Activated naive CD4-positive, alpha-beta T cell treated with anti-CD3 and anti-CD28 coated beads, Interleukin-2, amount 50 U/mL, for 16 hours (primary cell): ENCODE measurements at places on chromosomes 1 and 21.

DNA sequence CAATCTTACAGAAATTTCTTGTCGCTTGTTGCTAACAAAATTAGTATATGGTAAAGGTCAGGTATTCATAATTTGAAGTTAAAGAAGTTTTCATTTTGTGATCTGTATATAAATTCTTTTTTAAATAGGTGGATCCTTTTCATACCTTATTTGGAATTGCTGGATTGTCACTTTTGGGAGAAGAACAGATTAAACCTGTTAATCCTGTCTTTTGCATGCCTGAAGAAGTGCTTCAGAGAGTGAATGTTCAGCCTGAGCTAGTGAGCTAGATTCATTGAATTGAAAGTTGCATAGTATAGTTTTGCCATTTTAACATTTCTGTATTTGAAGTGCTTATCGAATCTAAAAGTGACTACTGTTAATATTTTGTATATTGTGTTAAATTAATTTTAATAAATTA, 2.3 kb upstream of the MSH4 start:
- DNase-seq = no peak

DNA sequence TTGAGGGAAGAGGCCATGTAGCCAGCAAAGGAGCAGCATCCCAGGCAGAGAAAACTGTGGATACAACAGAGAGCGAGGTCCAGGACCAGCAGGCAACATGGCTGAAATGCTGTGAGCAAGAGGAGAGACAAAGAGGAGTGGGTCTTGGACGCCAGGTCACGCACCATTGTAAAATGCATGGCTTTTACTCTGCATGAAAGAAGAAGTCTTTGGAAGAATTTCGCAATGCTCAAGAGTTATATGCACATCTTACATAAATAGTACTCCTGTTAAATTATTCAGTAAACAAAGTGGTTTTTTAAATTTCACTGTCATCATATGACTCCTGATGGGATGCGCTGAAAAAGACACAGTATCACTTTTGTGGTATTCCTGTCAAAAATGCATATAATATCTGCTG, 3.5 kb downstream of the CD244 start:
- DNase-seq = no peak

GRCh38 chr1:168843950-168844349, 114.9 kb upstream of the DPT start:
- DNase-seq = no peak

GRCh38 chr21:18451670-18452069, 48.1 kb upstream of the TMPRSS15 start:
- no peak for DNase-seq

GRCh38 chr1:241782396-241782795, 65.6 kb upstream of the EXO1 start:
- DNase-seq = no peak

- no peak for DNase-seq
Measured at GRCh38 chr1:168879896-168880734, 151.1 kb upstream of the DPT start.

GRCh38 chr1:184535191-184535970, 148.6 kb downstream of the C1orf21 start:
- no peak for DNase-seq

GRCh38 chr1:211781260-211781659, 49.3 kb downstream of the LPGAT1 start:
- DNase-seq = no peak

DNA sequence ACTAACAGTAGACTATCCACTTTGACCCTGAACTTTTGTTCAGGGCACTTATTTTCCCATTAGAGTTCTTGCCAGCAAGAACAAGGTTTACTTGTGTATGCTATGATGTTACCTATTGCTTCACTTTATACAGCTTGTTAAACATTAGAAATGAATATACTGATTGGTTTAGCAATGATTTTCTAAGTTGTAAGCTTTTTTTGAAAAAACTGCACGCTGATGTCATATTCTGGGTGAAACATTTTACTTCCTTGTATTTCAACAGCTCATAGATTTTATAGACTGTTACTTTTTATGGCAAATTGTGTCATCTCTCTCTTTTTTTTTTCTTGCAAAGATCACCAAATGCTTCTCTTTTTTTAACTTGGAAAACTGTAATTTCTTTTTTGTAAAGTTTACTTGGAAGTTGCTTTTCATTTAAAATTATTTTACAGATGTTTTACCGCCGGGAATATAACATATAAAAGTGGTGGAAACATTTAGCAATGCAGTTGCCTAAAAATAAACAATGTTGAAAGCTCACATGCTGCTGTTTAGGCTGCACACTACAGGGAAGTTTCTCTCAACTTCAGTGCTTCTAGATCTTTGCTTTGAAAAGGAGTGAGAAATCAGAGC, 215.3 kb upstream of the NFIA start:
- DNase-seq = no peak

DNA sequence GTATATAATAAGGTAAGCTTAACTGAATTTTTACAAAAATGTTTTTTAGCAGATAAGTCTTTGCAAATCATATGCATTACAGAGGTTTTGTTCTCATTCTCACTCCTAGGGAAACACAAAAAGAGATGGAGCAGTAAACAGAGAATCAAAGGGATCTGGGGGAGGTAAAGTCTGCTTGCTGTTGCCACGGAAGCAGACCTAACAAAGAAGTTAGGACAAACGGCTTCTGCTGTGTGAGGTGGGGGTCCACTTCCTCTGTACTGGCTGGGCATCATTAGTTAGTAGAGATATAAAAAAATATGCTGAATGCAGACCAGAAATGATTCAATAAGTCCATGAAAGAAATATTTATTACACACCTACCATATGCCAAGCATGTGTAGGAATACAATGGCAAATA, 34.2 kb downstream of the GJA5 start:
- no peak for DNase-seq

GRCh38 chr1:167165948-167166689, 54.6 kb upstream of the POU2F1 start:
- no peak for DNase-seq

DNA sequence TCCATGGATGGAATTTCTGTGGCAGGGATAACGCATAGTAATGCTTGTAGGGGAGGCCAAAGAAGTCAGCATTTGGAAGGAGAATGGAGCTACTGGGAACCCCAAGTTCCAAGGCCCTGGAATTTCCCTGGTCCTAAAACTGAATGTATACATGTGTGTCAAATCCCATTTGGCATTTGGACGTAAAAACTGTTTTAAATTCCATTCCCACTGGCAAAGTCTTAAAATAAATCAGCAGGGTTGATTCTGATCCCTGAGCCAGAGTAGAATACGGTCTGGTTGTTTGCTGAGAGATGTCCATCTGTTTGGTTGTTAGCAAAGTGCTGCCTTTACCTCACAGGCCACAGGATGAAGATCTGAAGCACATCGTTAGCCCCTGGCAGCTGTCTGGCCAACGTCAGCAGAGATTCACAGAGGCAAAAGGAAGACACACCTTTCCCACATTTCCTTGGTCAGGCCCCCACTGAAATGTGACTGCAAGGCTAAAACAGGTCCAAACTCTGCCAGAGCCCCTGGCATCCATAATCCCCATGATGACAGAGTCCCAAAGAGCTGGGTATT, 62.2 kb downstream of the GORAB start:
- no peak for DNase-seq

- DNase-seq = no peak
Measured at GRCh38 chr21:36628761-36629460, 70.0 kb upstream of the SIM2 start.

DNA sequence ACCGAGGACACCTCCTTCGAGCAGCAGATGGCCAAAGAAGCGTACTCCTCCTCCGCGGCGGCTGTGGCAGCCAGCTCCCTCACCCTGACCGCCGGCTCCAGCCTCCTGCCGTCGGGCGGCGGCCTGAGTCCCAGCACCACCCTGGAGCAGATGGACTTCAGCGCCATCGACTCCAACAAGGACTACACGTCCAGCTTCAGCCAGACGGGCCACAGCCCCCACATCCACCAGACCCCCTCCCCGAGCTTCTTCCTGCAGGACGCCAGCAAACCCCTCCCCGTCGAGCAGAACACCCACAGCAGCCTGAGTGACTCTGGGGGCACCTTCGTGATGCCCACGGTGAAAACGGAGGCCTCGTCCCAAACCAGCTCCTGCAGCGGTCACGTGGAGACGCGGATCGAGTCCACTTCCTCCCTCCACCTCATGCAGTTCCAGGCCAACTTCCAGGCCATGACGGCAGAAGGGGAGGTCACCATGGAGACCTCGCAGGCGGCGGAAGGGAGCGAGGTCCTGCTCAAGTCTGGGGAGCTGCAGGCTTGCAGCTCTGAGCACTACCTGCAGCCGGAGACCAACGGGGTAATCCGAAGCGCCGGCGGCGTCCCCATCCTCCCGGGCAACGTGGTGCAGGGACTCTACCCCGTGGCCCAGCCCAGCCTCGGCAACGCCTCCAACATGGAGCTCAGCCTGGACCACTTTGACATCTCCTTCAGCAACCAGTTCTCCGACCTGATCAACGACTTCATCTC, 106.8 kb upstream of the VAMP3 start:
- DNase-seq = no peak

GRCh38 chr1:226628612-226629155, 80.1 kb downstream of the STUM start:
- no peak for DNase-seq

GRCh38 chr1:91835087-91835521, 50.8 kb downstream of the TGFBR3 start:
- DNase-seq = no peak

DNA sequence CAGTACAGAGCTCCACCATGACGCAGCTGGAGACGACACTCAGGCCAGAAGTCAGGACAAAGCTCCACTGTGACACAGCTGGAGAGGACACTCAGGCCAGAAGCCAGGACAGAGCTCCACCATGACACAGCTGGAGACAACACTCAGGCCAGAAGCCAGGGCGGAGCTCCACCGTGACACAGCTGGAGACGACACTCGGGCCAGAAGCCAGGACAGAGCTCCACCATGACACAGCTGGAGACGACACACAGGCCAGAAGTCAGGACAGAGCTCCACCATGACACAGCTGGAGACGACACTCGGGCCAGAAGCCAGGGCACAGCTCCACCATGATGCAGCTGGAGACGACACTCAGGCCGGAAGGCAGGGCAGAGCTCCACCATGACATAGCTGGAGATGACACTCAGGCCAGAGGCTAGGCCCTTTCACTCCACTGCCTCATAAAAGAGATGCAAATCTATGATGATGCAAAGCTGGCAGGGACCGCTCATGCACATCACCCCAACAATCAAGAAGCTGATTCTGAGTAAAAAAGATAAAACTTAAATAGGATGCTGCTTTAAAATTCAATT, 13.6 kb upstream of the OR2B11 start:
- no peak for DNase-seq

- DNase-seq = no peak
Measured at GRCh38 chr1:58722414-58722813, 22.6 kb upstream of the MYSM1 start.

DNA sequence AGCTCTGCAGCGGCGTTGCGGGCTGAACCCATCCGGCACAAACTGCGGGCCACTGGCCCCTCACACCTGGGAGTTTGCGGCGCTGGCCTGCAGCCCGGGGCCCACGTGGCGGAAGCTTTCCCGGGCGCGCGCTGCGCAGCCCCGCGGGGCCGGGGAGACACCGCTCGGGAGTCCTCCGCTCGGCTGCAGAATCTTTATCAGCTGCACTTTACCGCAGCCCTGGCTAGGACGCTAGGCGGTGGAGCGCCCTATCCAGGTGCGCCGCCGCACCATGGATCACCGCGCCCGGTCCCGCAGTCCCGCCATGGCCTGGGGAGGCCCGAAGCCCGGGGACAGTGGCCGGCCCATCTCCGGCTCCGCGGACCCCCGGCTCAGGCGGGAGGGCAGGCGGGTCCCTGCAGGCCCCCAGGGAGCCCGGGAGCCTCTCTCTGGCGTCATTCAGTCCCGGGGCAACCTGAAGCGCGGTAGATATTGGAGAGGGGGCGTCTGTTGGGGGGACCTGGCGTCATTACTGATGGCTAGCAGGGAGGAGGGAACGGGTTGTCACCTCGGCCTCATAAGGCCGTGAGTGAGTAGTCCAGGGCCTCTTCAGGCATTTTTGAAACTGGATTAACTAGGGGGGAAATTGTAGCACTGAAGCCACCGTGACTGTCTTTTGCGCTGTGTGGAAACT, 5.7 kb upstream of the OLIG2 start:
- no peak for DNase-seq

- no peak for DNase-seq
Measured at GRCh38 chr1:201039418-201039817, 15.9 kb upstream of the KIF21B start.

DNA sequence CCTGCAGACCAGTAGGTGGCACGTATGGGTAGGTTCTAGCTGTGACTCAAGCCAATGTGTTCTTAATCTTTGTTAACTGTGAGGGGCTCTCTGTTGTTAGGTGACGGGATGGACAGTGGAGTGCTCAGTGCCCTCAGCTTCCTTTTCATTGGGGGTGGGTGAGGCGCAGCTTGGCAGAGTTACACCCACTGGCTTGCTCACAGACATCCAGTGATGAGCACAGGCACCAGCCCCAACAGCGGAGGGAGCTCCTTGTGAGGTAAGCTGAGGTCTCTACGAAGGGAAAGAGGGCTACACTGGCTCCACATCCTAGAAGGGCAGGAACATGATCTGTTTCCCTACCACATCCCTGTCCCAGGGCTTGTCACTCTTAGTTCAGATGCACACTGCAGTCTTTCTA, 871.3 kb downstream of the LRRIQ3 start:
- no peak for DNase-seq
